Caki2 (cell line): ENCODE measurements at places on chromosomes 1 and 21. TPM values are rescaled to one million over a fixed set of nuclear protein-coding genes. Genes with fewer than 3 reads are reported as not detected.

Gene VSIG8
- 0.57 TPM in 1 of 2 replicates, not detected in the other for total RNA-seq

DNA sequence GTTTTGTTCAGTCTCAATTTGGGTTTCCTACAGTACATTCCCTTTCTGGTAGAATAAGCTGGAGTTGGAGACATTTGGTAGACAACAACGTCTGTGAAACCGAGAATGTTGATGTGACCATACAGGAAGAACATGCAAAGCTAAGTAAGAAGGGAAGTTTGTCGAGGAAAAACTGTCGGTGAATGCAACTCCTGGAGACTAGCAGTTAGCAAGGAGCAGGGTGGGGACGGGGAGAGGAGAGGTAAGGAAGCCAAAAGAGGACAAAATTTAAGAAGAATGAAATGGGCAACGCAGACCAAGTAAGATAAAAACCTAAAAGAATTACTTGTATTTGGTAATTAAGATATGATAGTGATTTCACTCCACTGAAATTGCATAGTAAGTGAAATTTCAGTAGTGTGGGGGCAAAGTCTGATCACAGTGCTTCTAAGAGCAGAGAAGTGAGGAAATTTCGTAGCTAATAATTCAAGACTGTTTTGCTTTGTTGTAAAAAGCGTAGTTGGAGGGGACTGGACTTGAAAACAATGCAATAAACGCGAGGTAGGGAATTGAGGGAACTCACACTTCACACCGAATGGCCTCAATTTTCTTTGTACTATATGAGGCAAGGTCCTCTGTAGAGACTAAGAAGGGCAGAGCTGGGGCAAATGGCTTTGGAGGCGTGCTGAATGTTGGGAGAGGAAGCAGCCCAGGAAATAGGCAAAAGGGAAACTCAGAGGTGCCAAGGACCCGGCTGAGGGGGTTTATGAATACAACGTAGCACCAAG is 787 bp upstream of the GIPC2 start:
- no peak for DNase-seq

- DNase-seq, result peak; percentile 94
Observed at GRCh38 chr1:32759997-32760623, 57.0 kb downstream of the YARS1 start.

Gene ADORA3
- total RNA-seq, result not detected in 2 replicates

DNA sequence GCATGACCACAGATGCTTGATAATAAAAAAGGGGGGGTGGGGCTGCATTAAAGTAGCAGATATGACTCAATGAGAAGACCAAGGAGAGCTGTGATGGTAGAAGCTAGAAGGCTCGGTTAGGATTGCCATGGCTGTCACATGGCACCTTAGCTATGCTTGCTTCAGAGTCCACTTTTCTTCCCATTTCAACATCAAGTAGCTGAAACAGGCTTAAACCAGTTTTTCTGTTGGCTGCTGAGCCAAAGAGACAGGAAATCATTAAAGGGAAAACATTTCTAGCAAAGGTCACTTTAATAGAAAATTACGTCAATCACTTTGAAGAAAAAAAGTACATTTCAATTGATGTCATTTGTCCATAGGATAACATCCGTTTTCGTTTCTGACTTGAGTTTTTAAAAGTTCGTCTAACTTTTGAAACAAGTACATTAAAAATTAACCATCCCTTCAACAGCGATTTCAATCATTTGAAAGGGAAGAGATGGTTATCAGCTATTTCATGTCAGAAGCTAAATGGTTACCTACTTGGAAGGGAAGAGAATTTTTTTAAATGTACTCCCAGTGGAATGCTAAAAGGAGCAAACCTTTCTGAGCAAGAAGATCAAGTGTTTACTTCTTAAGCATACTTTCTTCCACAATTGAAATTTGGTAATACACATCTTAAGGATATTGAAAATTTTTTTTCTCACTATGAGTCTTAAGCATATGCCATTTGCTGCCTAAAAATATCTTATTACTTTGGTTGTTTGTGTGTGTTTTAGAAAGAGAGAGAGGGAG is 488.1 kb upstream of the PRMT6 start:
- DNase-seq, result no peak

GRCh38 chr1:89946532-89946931 is 48.4 kb upstream of the ZNF326 start:
- DNase-seq, result no peak
